Activated CD4-positive, alpha-beta T cell treated with anti-CD3 and anti-CD28 coated beads for 36 hours (primary cell): ENCODE measurements at places on chromosomes 5 and 9. TPM values are rescaled to one million over a fixed set of nuclear protein-coding genes. Genes with fewer than 3 reads are reported as not detected.

- DNase-seq, result peak; percentile 80
These were observed 3.5 kb upstream of the NEK6 start for GRCh38 chr9:124254261-124254682.

DNA sequence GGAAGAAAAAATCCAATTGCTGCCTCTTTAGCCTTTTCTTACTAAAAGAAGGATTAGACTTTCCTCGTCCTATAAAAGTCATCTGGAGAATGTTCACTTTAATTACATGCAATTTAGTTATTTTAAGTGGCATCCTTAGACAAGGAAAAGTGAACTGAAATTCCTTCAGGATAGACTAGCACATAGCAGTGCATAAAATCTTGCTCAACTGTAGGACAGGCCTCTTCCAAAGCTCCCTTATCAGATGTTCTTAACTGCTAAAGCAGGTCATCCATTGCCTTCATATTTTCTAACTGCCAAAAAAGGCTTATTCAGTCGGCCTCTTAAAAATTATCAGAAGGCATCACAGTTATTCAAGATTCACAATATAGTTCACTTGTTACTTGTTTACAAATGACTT is 396.5 kb downstream of the DMRT2 start:
- DNase-seq, result no peak

KLF4 gene
- 1.2 TPM for total RNA-seq

GRCh38 chr9:36985769-36986467 is 48.1 kb downstream of the PAX5 start:
- peak; percentile 16 for DNase-seq

- no peak for DNase-seq
These were observed 86.7 kb upstream of the ICE1 start for GRCh38 chr5:5335700-5336264.

GRCh38 chr9:101235105-101235866 is 149.5 kb downstream of the BAAT start:
- no peak for DNase-seq

- DNase-seq, result no peak
These were observed 75.3 kb downstream of the RANBP17 start for GRCh38 chr5:170937072-170937471.

GRCh38 chr5:150600616-150601490 is 39.6 kb upstream of the SYNPO start:
- DNase-seq, result no peak

DNA sequence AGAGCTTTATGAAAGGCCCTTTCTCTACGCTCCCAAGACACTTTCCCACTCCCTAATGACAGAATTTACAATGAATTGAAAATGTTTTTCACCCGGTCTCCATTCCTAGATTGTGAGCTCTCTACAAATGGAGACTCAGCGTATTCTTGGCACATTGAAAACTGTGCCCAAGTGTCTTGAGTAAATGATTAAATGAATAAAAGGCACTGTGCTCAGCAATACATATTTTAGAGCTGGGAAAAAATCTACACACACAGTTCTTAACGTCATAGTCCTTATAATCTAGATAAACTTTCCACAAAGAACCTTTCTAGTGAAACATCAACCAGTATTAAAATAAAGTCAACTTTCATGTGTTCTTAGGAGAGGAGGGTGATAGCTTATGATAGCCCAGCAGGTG is 634.0 kb downstream of the RAB3C start:
- DNase-seq, result no peak

DNA sequence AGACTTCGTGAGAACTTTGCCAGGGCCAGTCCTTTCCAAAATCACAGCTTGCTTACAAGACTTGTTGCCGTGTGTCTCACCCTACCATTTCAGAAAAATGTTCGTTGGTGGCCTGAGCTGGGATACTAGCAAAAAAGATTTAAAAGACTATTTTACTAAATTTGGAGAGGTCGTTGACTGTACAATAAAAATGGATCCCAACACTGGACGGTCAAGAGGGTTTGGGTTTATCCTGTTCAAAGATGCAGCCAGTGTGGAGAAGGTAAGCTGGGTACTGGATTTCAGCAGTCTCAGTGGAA is 1.4 kb downstream of the HNRNPAB start:
- DNase-seq, result no peak

PPP3R2 gene
- not detected for total RNA-seq

DNA sequence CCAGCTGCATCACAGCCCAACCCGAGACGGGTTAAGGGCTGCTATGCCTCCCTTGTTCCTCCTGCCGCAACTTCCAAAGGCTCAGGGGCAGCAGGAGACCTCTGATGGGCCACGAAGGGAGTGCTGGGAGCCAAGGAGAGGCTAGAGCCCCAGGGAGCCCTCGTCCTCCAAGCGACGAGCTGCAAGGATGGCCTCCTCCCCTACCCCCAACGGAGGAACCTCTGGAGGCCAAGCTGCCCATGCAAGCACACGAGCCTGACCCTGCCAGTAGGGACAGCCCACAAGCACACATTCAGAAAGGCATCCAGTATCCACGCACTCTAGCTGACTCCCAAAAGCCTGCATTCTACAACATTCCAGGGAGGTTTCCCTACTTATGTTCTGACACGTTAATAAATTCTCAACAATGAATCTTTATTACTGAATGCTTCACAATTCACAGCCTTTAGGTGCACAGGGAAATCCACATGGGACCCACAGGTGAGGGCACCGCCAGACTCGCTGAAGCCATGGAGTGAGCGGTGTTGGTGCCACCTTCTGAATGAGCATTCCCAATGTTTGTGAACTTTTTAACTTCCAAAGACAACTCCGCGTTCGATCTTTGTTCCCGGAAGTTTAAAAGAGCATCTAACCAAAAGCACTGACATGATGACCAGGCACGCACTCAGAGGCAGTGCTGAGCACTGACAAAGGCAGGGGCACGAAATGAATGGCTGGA is 28.7 kb downstream of the IPPK start:
- DNase-seq, result no peak

DNA sequence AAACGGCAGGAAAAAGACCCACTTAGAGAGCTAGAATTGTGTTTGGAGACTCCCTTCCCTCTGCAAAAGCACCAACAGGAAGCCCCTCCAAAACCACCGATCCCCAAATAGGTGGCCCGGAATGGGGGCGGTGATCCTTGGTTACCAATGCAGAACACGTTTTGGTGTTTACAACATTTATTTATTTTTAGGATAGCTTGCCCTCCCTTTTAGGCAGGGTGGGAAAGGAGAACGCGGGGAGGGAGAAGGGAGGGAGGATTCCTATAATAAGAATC is 579 bp upstream of the NTRK2 start:
- no peak for DNase-seq

- no peak for DNase-seq
These were observed 1318.3 kb upstream of the DMAC1 start for GRCh38 chr9:9117866-9118265.

- no peak for DNase-seq
These were observed 175.8 kb downstream of the ADAMTS6 start for GRCh38 chr5:65305913-65306312.

OTULINL gene
- total RNA-seq, result 10.9 TPM

CCDC192 gene
- not detected for total RNA-seq

C5 gene
- total RNA-seq, result 2.4 TPM

DNA sequence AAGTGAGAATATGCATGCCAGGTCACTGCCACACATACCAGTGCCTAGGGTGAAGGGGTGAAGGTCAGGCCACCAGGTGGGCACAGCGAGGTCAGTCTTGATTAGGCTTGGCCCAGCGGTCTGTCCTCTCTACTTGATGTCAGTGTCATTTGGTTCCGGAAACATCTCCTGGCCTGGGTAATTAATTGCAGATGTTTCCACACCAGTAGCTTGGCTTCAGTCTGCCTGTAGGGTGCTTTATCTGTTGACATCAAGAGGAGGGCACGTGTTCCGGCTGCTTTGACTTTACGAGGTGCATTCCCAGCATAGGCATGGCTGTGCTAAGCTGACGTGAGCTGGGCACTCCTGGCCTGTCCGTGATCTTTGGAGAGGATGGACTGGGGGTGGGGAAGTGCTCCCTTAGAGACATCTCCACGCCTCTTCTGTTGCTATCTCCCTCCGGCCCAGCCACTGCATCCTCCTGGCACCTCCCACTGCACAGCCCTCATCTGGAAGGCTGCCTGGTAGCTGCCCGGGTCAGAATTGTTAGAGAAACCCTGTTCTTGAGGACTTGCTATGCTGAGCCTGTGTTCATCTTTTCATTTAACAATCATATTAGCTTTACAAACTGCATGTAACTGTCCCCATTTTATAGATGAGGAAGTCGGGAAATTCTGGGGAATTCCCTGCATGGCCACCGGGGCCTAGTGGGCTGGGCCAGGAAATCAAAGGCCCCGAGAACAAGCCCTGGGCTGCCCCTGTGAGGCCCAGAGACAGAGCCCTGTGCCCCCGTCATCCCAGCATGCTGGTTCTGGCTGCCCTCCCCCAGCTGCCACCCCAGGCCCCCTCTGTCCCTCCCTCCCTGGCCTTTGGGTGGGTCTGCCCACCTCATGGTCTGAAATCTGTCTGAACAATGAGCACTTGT is 29.1 kb downstream of the JADE2 start:
- DNase-seq, result peak; percentile 65

GRM6 gene
- total RNA-seq, result not detected

NUTM2F gene
- not detected for total RNA-seq

IL33 gene
- not detected for total RNA-seq

NUTM2G gene
- not detected for total RNA-seq

DMRT1 gene
- total RNA-seq, result not detected

TNFSF8 gene
- 42.3 TPM for total RNA-seq

- no peak for DNase-seq
These were observed 116.9 kb downstream of the DENND1A start for GRCh38 chr9:123812984-123813383.

GRCh38 chr5:15834596-15835245 is 334.7 kb downstream of the FBXL7 start:
- no peak for DNase-seq

- peak; percentile 66 for DNase-seq
These were observed 1.3 kb upstream of the EXOSC2 start for GRCh38 chr9:130692321-130692720.

PPP2CA gene
- 148 TPM for total RNA-seq

GZMA gene
- 2.4 TPM for total RNA-seq

DNA sequence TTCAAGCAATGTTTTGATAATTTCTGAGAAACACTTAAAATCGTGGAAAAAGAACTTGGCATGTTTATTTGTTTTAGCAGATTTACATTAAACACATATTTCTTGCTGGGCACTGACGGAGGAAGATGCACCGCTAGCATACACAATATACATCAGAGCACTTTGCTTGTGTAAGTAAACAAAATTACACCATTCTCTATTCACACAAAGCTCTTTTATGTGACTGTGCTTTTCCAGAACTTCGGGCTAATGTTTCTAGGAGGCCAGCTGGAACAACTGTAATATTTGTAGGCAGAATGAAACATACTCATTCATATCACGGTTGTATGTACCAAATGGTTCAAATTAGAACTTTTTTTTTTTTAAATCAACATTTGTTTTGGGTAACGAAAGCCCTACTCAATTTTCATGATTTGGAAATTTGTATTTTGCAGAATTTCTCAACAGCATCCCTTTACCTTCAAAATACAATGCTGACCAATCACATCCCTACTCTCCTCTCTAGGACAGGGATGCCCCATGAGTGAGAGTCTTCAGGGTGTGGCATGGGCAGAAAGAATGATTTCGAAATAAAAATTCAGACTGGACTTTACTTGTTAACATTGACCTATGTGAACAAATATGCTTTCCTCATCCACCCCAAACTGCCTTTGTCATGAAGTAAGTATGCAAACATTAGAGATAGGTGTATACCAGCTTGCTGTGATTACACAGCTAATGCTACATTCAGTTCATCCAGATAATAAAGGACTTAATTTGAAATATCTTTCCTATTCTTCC is 425.1 kb downstream of the BNC2 start:
- DNase-seq, result no peak

DNA sequence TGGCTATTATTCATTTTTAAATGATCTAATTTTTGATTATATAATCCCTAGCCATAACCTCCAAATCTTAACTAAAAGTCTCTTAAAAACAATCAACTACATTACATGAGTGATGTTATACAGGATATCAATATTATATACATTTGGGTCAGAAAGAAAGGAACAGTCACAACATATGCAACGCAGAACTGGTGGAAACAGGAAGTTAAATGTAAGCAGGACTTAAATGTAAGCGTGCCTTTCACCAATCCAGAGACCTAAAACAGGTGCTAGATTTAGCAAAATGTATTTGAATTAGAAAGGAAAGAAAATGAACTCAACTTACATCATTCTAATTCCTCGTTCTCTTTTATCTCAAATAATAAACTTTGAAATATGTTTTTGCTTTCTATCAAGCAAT is 738.5 kb downstream of the PTPRD start:
- DNase-seq, result no peak

ST8SIA4 gene
- total RNA-seq, result 32.0 TPM

GRCh38 chr5:18771097-18771610 is 1136.9 kb downstream of the TAF11L14 start:
- DNase-seq, result no peak
